ENCODE measurements at places on chromosomes 3 and 15.

DNA sequence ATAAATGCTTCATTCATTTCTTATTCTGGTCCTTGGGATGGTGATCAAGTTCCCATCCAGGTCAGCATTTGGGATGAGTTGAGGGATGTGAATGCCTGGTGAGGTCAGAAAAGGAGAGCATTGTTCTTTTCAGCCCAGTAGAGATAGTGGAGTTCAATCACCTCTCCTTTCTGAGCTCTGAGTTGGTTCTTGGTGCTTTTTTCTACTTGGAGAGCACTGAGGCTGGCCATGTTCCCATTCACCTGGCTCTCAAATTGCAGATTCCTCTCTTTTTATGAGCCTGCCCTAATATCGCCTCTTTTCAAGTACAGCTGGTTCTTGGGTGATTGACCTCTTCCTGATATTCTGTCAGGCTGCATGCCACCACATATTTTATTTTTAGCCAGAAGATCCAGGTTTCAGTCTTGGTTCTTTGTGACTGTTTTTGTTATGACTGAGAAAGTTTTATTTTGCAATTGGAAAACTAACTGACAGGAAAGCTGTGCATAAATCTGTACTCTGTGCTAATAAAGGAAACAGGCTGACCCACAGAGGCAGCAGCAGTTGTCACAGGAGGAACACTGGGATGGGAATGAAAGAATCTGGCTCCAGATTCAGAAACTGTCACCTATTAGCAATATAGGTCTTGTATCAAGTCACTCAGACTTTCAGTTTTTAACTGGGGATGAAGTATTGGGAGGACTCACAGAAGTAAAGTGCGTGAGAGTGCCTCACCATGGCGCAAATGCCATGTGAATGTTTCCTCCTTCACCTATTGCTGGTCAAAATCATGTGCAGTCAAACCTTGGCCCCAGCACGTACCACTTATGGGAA is 10.7 kb downstream of the AQP9 start:
- no peak for DNase-seq

DNA sequence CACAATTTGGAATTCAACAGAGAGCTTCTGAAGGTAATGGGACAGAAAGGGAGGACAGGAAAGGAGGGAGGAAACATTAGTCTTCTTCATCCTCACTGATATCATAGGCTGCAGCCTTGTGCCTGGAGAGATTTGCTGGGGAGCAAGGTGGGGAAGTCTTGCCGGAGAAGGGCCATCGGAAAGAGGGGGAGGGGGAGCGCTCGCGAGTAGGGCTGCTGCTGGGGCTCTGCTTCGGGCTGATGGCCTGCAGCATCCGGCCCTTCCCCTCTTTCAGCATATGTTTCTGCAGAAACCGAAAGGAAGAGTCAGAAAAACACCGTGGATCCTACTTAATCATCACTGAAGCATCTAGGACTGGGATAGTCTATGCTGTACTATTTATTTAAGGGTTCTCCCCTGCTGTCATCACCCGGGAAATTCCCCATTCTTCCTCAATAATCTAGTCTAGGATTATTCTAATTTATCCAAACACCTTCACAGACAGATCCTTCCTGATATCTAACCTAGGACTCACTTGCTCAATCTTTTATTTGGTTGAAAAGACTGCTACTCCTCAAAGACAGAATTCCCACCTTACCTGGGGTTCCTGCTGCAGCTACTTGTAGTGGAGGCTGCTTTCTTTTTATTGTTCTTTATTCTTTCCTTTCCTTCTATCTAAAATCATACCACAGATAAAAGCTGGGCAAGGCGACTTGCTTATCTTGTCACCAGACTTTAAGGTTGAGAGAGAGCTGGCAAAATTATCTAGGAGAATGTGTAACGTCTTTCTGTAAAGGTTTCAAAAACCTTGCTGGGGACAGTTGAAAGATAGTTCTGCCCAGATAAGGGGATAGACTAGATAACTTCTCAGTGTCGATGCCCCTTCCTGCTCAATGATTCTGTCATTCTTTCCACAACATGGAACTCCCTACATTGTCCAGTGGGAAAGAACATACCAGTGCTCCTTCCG is 22.6 kb downstream of the SLC51A start:
- no peak for DNase-seq

DNA sequence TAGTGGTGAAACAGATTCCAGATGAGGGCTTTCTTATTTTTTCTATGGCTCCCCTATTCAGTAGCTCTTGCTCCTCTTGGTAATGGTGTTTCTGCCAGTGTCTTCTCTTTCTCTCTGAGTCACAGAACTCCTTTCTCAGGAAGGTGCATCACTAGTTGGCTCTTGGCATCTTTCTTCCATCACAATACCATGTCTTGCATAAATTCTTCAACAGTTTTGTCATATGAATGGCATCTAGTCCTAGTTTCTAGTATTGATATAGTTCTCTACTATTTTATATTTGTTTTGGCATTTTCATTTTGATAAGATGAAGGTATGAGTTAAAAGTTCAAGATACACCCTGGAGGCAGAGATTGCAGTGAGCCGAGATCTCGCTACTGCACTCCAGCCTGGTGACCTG is 51.0 kb downstream of the REC114 start:
- DNase-seq = no peak

GRCh38 chr3:17213102-17213501 is 328.3 kb downstream of the PLCL2 start:
- DNase-seq = no peak

DNA sequence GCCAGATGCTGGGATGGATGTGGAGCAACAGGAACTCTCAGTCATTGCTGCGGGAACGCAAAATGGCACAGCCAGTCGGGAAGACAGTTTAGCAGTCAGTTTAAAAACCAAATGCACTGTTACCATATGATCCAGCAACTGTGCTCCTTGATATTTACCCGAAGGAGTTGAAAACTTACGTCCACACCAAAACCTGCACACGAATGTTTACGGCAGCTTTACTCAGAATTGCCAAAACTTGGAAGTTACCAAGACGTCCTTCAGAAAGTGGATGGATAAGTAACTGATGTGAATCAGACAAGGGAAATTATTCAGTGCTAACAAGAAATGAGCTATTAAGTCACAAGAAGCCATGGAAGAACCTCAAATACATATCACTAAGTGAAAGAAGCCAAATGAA is 36.1 kb upstream of the SLC41A3 start:
- DNase-seq = no peak

Data from posterior cingulate gyrus (tissue), 11 donors.